A375 (cell line): ENCODE measurements at places on chromosomes 5 and 9. TPM values are rescaled to one million over a fixed set of nuclear protein-coding genes. Genes with fewer than 3 reads are reported as not detected.

TSLP gene
- total RNA-seq = 0.34 and 0.60 TPM in 2 replicates

CSF1R gene
- 0.08 TPM in 1 of 2 replicates, not detected in the other for total RNA-seq

TAF11L5 gene
- total RNA-seq = not detected in 2 replicates

DDX4 gene
- total RNA-seq = not detected in 2 replicates

PTPN3 gene
- total RNA-seq = 5.3 and 5.5 TPM in 2 replicates

DMRT3 gene
- total RNA-seq = not detected in 2 replicates

SLC4A9 gene
- not detected in 2 replicates for total RNA-seq

LCN1 gene
- not detected in 2 replicates for total RNA-seq

CCDC192 gene
- total RNA-seq = 0.27 TPM in 1 of 2 replicates, not detected in the other

CDHR2 gene
- not detected in 2 replicates for total RNA-seq

WDR55 gene
- total RNA-seq = 24.7 and 29.2 TPM in 2 replicates

PLPP7 gene
- 8.4 and 8.9 TPM in 2 replicates for total RNA-seq

ZNF483 gene
- total RNA-seq = 3.3 and 3.8 TPM in 2 replicates

PFN3 gene
- total RNA-seq = not detected in 2 replicates

DBH gene
- total RNA-seq = not detected in 2 replicates

FRRS1L gene
- total RNA-seq = not detected in 2 replicates

NR6A1 gene
- 1.6 and 2.9 TPM in 2 replicates for total RNA-seq

NIPAL4 gene
- total RNA-seq = 0.19 and 0.42 TPM in 2 replicates

PRDM12 gene
- total RNA-seq = 0.08 and 0.11 TPM in 2 replicates

PCDHB11 gene
- 2.7 and 3.9 TPM in 2 replicates for total RNA-seq

PTPRD gene
- total RNA-seq = 8.1 and 9.4 TPM in 2 replicates

PSIP1 gene
- total RNA-seq = 147 and 160 TPM in 2 replicates

BARHL1 gene
- not detected in 2 replicates for total RNA-seq

IGFBPL1 gene
- not detected in 2 replicates for total RNA-seq

ELL2 gene
- 26.1 and 26.9 TPM in 2 replicates for total RNA-seq

FOXD4 gene
- total RNA-seq = 0.30 and 0.37 TPM in 2 replicates

ADAMTS16 gene
- total RNA-seq = 3.7 and 5.0 TPM in 2 replicates

HAND1 gene
- not detected in 2 replicates for total RNA-seq

PCDHGB3 gene
- total RNA-seq = 0.83 and 1.5 TPM in 2 replicates

LHX2 gene
- total RNA-seq = not detected in 2 replicates

SLCO6A1 gene
- not detected in 2 replicates for total RNA-seq

LCP2 gene
- total RNA-seq = 0.05 and 1.1 TPM in 2 replicates

DUSP1 gene
- 27.6 and 28.0 TPM in 2 replicates for total RNA-seq

PNPLA7 gene
- total RNA-seq = 1.3 and 1.8 TPM in 2 replicates

HAPLN1 gene
- total RNA-seq = 170 and 177 TPM in 2 replicates

GCNT4 gene
- not detected in 2 replicates for total RNA-seq

FAM169A gene
- 12.4 and 13.1 TPM in 2 replicates for total RNA-seq

SPINK13 gene
- not detected in 2 replicates for total RNA-seq

DDX46 gene
- total RNA-seq = 42.5 and 50.1 TPM in 2 replicates

TSSK1B gene
- total RNA-seq = 0.11 TPM in 1 of 2 replicates, not detected in the other

F12 gene
- total RNA-seq = 5.4 and 5.5 TPM in 2 replicates

SQSTM1 gene
- 288 and 310 TPM in 2 replicates for total RNA-seq

NOTCH1 gene
- total RNA-seq = 18.7 and 24.1 TPM in 2 replicates

MLANA gene
- not detected in 2 replicates for total RNA-seq

WDR31 gene
- total RNA-seq = 1.2 and 1.3 TPM in 2 replicates

QRFP gene
- total RNA-seq = not detected in 2 replicates
